COLO829 (cell line): ENCODE measurements at places on chromosomes 5 and 9.

- no peak for DNase-seq
Measured at GRCh38 chr5:71893451-71893850, 174.4 kb downstream of the CARTPT start.

- DNase-seq, result no peak
Measured at GRCh38 chr5:80740999-80741398, 86.2 kb upstream of the DHFR start.

- DNase-seq, result no peak
Measured at GRCh38 chr5:6837519-6838110, 124.4 kb downstream of the TENT4A start.

- no peak for DNase-seq
Measured at GRCh38 chr9:14741369-14741768, 18.8 kb upstream of the CER1 start.

GRCh38 chr5:40383749-40384651 is 295.7 kb upstream of the PTGER4 start:
- DNase-seq, result no peak

DNA sequence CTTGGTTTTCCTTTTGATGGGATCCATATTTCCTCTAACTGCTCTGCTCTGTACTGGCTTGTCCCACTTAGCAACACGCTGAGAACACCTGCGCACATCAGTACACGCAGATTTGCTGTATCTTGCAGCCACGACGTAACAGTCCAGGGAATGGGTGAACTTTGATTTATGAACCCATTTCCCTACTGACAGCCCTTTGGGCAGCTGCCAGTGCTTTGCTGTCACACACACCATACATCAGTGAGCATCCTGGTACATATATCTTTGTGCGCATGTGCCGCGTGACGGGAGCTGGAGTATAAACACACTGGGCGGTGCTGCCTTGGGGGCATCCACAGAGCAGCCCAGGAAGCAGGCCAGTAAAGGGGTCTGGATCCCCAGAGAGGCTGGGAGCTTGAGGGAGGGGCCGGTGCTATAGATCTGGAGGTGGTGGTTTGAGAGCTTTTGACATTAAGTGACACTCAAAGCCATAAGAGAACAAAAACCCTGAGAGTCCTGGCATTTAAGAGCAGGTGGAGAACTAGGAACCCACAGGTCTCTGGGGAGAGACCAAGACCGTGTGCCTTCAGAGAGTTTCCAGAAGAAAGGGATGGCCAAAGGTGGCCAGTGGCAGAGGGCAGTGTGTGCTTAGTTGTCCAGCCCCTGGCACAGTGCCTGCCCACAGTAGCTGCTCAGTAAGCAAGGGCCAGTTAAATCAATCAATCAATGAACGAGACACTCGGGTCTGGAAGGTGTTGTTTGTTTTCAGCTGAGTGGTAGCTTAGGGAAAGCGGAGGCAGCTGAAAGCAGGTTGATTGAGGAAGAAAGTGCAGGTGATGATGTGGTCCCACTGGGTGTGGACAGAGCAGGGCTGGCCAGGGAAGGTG is 53.7 kb downstream of the LMX1B start:
- peak; percentile 42 for DNase-seq

DNA sequence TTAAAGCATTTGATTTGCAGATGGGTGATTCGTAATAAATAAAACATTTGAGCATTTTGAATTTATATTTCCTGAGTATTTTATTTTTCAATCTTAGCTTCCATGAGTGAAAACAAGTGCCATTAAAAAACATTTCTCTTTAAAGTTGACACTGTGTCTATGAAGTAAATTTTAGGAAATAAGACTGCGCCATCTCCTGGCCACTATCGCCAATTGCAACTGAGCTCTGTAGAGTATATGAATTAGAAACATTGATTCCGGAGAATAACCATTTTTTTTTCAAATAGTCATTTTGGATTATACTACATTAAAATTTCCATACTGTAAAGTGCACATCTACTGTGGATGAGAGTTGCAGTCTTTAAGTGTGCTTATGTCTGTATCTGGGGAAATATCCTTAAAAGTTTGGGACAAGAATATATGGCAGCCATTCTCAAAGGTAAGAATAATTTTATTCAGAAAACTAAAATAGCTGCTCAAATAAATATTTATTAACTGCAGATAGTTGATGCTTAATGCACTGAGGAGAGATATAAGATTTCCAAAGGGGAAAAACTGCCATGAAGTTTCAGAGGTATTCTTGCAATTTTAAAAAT is 5.9 kb downstream of the DMRTA1 start:
- no peak for DNase-seq

GRCh38 chr5:174690271-174690670 is 34.1 kb upstream of the MSX2 start:
- no peak for DNase-seq

DNA sequence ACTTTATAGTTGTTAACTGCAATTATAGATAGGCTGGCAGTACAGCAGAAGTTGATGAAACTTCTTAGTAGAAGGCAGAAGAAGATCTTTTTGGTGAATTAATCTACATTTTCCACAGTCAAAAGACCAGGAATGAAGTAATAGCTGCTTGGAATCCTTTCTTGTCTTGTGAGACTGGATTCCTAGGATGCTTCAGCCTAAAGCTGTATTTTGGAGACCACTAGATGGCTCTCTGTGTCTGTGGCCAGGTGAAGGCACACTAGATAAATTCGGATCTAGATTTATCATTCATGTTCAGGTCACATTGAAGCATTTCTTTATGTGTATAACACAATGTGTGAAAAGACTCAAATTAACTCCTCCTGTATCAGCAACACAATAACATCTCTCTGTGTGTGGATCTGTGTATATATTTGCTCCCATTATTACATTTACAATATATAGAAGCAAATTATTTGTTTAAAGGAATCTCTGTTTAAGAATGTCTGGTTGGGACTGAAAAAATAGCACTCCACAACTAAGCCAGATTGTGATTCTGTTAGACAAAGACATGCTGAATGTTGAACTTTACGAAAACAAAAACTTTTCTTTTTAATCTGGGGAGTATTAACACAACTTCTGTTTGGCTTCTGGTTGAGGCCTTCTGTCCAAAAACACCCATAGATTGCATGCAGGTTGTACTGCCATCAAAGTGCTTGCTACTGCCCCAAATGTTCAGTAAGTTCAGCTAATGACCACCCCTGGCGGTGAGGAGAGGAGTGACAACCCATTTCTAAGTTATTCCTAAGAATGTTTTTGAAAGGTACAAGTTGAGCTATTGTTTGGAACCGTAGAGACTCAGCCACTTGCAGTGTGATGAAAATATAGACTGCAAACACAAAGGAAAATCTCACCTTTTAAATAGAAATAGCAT is 10.6 kb downstream of the GRIN3A start:
- DNase-seq, result peak; percentile 39

DNA sequence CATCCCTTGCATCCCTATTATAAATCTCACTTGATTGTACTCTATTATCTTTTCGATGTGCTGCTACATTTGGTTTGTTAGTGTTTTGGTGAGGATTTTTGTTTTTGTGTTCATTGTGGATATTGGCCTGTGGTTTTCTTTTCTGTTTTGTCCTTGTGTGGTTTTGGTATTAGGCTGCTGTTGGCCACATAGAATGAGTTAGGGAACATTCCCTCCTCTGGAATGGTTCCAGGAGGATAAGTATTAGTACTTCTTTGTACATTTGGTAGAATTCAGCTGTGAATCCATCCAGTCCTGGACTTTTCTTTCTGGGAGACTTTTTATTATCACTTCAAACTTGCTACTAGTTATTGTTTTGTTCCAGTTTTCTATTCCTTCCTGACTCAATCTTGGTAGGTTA is 287.2 kb downstream of the CWC27 start:
- DNase-seq, result no peak

- DNase-seq, result no peak
Measured at GRCh38 chr5:103410172-103410571, 151.6 kb downstream of the MACIR start.

- no peak for DNase-seq
Measured at GRCh38 chr9:115733318-115734110, 420.1 kb upstream of the PAPPA start.

GRCh38 chr9:129118799-129119198 is 7.6 kb downstream of the PTPA start:
- no peak for DNase-seq

GRCh38 chr9:93447655-93448054 is 3.8 kb upstream of the FAM120A start:
- DNase-seq, result no peak

DNA sequence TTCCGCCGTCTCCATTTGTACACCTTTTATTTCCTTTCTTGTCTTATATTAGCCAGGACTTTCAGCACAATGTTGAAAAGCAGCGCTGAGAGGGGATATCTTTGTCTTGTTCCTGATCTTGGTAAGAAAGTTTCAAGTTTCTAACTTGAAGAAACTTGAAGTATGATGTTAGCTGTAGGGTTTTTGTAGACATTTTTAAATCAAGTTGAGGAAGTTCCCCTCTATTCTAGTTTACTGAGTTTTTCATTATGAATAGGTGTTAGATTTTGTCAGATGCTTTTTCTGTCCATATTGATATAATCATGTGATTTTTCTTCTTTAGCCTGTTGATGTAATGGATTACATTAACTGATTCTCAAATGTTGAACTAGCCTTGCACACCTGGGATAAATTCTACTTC is 425.7 kb downstream of the PIK3R1 start:
- DNase-seq, result no peak

DNA sequence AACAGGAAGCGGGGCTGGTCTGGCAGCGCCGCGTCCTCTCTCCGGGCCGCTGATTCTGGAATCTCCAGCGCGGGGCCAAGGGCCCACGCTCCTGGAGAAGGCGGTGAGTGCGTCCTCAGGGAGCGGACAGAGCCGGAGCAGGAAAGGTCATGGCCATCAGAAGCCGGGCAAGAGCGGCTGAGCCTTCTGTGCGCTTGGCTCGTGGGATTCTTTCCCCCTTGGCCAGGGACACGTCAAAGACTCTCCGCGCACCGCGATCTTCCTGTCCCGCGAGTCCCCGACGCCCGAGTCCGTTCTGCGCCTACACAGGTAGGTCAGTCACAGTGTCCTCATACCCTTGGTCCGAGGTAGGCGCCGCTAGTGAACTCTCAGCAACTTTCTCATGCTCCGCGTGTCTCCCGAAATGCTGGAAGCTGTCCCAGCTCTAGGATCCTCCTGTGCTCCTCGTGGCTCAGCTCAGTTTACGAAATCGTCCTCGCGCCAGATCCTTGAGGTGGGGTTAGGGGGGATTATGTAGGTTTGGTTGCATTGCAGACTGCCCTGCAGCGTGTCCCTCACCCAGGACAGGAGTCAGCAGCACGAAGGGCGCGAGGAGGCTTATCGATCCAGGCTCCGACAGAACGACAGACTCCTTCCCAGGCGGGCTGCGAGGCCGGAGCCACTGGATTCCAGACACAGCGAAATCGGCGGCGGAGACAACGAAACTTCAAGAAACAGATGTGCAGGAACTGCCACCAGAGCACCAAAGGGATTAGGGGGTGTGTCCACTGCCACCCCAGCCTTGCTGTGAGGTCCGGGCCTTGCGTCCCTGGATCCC is 8.7 kb downstream of the LHX6 start:
- no peak for DNase-seq

DNA sequence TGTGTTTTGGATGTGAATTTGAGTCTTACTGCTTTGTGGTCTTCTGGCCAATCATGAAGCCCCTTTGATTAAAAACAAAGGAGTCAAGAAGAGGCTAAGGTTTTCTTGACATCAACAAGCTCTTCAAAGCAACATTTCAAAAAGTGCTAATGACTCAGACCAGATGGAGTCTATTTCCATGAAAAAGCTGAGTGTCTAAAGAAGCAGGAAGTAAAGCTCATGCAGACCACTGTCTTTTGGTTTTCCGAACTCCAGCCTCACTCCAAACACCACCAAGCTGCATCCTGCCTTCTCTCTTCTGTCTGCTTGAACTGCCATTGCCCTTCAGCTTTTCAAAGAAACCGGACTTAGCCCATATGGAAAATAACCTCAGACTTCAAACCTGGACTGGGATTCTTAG is 115.2 kb downstream of the PRDM6 start:
- DNase-seq, result no peak

GRCh38 chr9:88399966-88400365 is 11.7 kb downstream of the SPIN1 start:
- no peak for DNase-seq

GRCh38 chr5:157533011-157533481 is 42.5 kb downstream of the ADAM19 start:
- peak; percentile 18 for DNase-seq

DNA sequence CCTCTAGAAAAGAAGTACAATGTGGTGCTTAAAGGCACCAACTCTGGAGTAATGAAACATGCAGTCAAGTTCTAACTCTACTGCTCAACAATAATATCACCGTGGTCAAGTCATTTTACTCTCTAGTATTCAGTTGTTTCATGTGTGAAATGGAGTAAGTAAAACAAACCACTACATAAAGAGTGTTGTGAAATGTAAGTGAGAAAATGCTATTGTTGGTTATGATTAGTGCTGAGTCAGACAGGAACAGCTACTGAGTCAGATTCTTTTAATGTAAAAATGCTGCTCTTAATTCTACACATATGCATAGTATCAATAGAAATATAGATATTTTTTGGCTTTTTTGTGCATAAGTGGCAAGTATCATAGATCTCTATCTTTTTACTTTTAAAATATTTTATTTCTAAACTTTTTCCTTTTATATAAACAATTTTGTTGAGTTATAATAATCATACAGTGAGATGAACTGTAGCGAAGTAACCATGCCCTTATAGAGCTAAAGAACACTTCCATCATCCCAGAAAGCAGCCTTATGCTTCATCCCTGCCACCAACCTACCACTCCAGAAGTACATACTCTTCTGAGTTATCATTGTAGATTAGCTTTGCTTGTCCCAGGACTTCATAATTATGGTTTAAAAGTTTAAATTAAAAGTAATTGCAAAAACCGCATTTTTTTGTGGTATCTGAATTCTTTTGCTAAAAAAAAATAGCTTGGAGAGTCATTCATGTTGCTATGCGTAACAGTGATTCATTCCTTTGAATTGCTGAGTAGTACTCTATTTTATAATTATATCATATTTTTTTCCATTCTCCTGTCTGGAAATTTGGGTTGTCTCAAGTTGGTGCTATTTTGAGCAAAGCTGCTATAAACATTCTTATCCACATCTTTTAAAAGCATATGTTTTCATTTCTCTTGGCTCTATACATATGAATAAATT is 548.2 kb upstream of the CLINT1 start:
- no peak for DNase-seq

DNA sequence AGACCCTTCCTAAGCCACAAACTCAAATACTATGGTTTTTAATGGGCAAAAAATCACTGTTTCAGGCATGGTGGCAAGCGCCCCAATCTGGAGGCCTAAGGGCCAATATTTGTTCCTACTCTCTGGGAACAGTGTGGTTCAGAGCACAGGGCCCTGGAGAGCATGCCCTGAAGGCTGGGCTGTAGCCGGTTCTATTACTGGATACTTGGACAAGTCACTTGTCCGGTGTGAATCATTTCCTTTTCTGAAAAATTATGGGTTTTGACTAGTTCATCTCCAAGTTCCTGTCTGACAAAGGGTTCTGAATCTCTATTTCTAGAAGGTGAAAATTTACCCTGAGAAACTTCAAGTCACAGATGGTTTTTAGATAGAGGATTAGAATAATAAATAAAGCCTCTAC is 75.0 kb downstream of the OTULIN start:
- DNase-seq, result peak; percentile 56

GRCh38 chr9:35579130-35579529 is 25.9 kb upstream of the TESK1 start:
- no peak for DNase-seq

- DNase-seq, result peak; percentile 29
Measured at GRCh38 chr9:82923092-82923911, 139.6 kb downstream of the RASEF start.

- no peak for DNase-seq
Measured at GRCh38 chr5:90473396-90474234, 956 bp downstream of the MBLAC2 start.
